Activated CD4-positive, alpha-beta T cell treated with anti-CD3 and anti-CD28 coated beads for 1 hour (primary cell): ENCODE measurements at places on chromosomes 7 and 10.

- DNase-seq: no peak
These were observed 194.4 kb downstream of the NSUN6 start for GRCh38 chr10:18456984-18457383.

GRCh38 chr10:126060261-126060931, 164.0 kb downstream of the FANK1 start:
- DNase-seq: no peak

- no peak for DNase-seq
These were observed 10.2 kb upstream of the SDHAF3 start for GRCh38 chr7:97107192-97107800.

DNA sequence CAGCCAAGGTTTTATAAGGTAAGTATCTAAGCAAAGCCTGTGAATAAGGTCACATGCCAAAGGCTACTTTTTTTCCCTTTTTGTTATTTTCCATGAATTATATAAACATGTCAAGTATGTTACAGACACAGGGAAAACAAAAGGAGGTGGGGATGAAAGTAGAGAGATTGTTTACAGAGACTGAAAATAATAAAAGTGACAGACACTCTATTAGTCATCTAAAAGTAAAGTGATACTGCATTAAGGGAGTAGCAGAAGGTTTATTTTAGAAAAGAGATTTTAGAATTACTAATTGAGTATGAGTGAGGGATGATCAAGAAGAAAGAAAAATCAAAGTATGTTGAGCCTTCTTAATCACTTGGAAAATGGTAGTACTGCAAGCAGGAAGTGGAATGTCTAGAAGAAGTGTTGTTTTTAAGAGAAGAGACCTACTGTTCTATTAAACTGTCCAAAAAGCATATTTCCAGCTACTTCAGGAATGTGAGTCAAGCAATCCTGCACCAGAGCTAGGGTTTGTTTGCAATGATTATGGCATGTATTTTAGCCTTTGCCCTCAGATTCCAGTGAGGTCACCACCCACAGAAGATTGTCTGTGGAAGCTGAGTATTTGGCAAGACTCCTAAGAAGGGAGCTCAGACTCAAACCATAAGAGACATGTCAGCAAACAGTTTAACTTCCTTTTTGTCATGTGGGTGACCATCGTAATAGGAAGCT, 177.9 kb upstream of the PLXDC2 start:
- no peak for DNase-seq

DNA sequence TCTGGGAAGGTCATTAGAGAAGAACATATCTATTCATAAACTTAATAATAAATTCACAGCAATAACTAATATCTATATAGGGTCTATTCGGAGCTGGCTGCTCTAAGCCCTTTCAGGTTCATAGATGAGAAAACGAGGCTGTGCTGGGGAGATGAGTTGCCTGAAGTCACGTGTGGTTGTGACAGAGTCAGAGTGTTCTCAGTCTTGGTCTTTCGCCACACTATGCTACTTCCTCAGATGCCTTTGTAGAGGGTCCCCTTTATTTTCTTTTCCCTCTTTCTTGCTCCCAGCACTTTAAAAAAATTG, 43.7 kb upstream of the FAM180A start:
- DNase-seq: no peak
